ENCODE measurements at places on chromosomes 7 and 10. TPM values are rescaled to one million over a fixed set of nuclear protein-coding genes. Genes with fewer than 3 reads are reported as not detected.

The EPHA1 gene
- 13.9 TPM for total RNA-seq

The NPFFR1 gene
- total RNA-seq = 1.1 TPM

The NCF1 gene
- total RNA-seq = 32.8 TPM

The INA gene
- not detected for total RNA-seq

The ARHGAP19 gene
- 14.0 TPM for total RNA-seq

DNA sequence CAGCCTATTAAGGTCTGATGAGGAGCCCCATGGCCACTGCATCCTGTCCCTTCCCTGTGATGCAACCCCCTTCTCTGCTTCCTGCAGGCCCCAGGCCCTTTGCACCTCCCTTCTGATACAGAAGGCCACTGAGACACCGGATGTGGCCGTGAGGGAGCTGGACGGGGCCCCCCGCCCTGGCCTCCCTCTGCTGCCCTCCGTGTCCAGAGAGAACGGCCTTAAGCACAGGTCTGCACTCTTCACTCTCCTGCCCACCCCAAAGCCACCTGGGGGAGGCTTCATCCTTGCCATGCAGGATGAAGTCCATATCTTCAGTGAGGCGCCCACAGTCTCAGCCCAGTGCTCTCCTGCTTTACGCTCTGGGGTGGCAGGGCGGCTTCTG is 86.9 kb upstream of the GNA12 start:
- no peaks in the 10 kb centered on the region for H3K27me3 ChIP-seq
- no peak overlapping the region for H3K27ac ChIP-seq
- no peaks in the 10 kb centered on the region for H3K4me1 ChIP-seq
- H3K4me3 ChIP-seq = no peak overlapping the region
- peak; percentile 39 for DNase-seq

GRCh38 chr7:43843296-43843695 is 26.0 kb downstream of the MRPS24 start:
- H3K4me3 ChIP-seq = no peak overlapping the region
- H3K27ac ChIP-seq = no peak overlapping the region
- no peaks in the 10 kb centered on the region for H3K4me1 ChIP-seq
- no peaks in the 10 kb centered on the region for H3K27me3 ChIP-seq
- H3K36me3 ChIP-seq = no peaks in the 10 kb centered on the region

DNA sequence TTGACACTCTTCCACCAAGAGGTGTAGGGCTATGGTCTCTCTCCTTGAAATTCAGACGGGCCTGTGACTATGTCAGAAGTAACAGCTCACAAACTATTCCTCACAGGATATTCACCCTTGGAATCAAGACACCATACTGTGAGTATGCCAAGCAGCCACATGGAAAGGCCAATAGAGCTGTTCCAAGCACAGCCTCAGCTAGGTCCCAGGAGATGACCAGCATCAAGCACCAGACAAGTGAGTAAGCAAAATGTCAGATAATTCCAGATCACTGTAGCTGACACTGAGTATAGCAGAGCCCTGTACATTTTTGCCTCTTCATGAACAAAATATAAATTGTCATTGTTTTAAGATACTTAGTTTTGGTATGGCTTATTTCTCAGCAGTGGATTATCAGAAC is 88.1 kb upstream of the KCND2 start:
- H3K4me3 ChIP-seq = no peak overlapping the region
- H3K36me3 ChIP-seq = no peaks in the 10 kb centered on the region
- no peaks in the 10 kb centered on the region for H3K4me1 ChIP-seq
- DNase-seq = no peak
- H3K27ac ChIP-seq = no peak overlapping the region

GRCh38 chr7:117323305-117323850 is 520 bp upstream of the WNT2 start:
- DNase-seq = no peak
- peak overlapping the region; percentile 78 for H3K27ac ChIP-seq
- H3K4me3 ChIP-seq = peak overlapping the region; percentile 46
- H3K36me3 ChIP-seq = no peaks in the 10 kb centered on the region

GRCh38 chr7:158299607-158300006 is 288.0 kb downstream of the PTPRN2 start:
- H3K27ac ChIP-seq = no peak overlapping the region
- H3K4me3 ChIP-seq = no peak overlapping the region

DNA sequence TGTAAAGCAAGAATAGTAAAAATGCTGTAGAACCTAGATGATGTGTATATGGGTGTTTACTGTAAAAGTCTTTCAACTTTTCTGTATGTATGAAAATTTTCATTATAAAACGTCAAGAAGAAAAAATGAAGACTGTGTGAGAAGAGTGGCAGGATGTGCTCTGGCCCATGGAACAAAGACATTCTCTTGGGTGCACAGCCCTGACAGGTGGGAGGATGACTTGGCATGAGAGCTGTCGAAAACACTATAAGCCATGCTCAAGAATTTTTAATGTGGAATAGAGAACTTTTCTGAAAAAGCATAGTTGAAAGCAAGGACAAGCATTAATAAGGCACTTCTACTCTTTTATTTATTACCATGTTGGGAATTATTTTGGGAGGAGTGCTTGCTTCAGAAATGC is 184.1 kb upstream of the PRR15 start:
- no peak overlapping the region for H3K27ac ChIP-seq
- no peak for DNase-seq
- H3K27me3 ChIP-seq = no peaks in the 10 kb centered on the region
- H3K4me1 ChIP-seq = peaks cover 3% of the 10 kb centered on the region
- no peak overlapping the region for H3K4me3 ChIP-seq
- H3K36me3 ChIP-seq = no peaks in the 10 kb centered on the region

DNA sequence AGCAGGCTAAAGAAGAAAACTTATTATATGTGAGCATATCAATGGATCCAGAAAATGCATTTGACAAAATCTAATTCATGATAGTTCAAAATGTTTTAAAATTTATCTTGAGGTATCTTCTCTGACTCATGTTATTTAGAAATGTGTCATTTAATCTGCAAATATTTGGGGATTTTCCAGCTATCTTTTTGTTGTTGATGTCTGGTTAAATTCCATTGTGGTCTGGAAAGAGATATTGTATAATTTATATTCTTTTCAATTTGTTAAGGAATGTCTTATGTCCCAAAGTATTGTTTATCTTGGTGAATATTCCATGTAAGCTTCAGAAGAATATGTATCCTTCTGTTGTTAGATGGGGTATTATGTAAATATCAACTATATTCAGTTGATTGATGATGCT is 942.5 kb downstream of the KCNMA1 start:
- DNase-seq = no peak
- no peaks in the 10 kb centered on the region for H3K4me1 ChIP-seq
- no peaks in the 10 kb centered on the region for H3K27me3 ChIP-seq
- H3K4me3 ChIP-seq = no peak overlapping the region

- no peak overlapping the region for H3K27ac ChIP-seq
- no peaks in the 10 kb centered on the region for H3K36me3 ChIP-seq
- H3K4me1 ChIP-seq = no peaks in the 10 kb centered on the region
- H3K27me3 ChIP-seq = no peaks in the 10 kb centered on the region
- DNase-seq = no peak
- H3K4me3 ChIP-seq = no peak overlapping the region
Measured at GRCh38 chr7:3187444-3188040, 113.5 kb upstream of the SDK1 start.

GRCh38 chr10:55311848-55312635 is 511.0 kb upstream of the PCDH15 start:
- no peak overlapping the region for H3K4me3 ChIP-seq
- DNase-seq = no peak
- H3K27me3 ChIP-seq = no peaks in the 10 kb centered on the region
- no peak overlapping the region for H3K27ac ChIP-seq

DNA sequence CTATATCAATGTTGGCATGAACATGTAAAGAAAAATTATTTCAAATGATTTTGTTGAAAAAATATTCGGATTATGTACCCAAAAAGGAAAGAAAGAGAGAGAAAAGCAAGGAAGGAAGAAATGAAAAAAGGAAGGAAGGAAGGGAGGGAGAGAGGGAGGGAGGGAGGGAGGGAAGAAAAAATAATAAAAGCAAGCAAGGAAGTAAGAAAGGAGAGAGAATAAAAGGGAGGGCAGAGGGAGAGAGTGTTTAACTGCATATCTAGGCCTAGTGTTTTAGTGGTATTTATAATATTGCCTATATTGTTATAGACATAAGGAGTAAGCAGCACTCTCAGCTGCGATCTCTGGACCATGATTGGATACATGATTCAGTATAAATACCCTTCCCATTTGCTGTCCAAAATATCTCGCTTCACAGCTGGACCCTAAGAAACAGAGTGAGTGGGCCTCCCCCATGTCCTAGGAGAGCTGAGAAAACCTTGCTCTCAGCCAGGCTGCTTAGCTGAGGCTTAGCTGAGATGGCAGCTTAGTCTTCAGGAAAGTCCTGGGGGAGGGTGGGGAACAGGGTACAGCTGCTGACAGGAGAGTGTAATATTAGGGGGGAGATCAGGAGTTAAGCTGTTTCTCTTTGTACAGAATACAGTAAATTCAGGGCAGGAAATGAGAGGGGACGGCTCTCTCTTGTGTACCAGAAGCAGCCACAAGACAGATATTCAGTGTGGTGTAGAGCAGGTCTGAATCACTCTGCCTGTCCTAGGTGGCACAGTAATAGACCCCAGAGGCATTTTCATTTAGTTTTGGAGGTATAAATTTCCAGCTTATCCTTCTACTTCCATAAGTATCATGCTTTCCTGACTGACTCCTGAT is 66.8 kb upstream of the TARP start:
- H3K27me3 ChIP-seq = no peaks in the 10 kb centered on the region
- peaks cover 10% of the 10 kb centered on the region for H3K4me1 ChIP-seq
- H3K36me3 ChIP-seq = no peaks in the 10 kb centered on the region
- H3K4me3 ChIP-seq = no peak overlapping the region

DNA sequence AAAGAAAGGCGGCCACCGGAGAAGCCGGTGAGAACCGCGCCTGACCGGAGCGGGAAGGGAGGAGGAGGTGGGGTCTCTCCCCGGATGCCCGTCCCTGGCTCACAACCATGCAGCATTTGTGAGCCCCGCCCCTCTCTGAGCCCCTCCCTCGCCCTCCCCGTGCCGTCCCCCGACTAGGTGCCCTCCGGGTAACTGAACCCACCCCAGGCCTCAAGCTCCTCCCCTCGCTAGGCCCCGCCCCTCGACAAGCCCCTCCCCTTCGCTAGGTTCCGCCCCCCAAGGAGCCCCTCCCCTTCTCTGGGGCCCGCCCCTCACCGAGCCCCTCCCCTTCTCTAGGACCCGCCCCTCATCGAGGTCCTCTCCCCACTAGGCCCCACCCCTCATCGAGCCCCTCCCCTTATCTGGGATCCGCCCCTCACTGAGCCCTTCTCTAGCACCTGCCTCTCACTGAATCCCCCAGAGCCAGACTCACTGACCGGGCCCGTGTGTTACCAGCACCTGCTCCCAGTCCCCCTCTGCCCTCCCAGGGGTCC is 42.2 kb upstream of the HSPB1 start:
- peak overlapping the region; percentile 14 for H3K4me3 ChIP-seq
- no peak overlapping the region for H3K27ac ChIP-seq
- H3K27me3 ChIP-seq = peaks cover 12% of the 10 kb centered on the region
- H3K4me1 ChIP-seq = peaks cover 3% of the 10 kb centered on the region
- DNase-seq = no peak

DNA sequence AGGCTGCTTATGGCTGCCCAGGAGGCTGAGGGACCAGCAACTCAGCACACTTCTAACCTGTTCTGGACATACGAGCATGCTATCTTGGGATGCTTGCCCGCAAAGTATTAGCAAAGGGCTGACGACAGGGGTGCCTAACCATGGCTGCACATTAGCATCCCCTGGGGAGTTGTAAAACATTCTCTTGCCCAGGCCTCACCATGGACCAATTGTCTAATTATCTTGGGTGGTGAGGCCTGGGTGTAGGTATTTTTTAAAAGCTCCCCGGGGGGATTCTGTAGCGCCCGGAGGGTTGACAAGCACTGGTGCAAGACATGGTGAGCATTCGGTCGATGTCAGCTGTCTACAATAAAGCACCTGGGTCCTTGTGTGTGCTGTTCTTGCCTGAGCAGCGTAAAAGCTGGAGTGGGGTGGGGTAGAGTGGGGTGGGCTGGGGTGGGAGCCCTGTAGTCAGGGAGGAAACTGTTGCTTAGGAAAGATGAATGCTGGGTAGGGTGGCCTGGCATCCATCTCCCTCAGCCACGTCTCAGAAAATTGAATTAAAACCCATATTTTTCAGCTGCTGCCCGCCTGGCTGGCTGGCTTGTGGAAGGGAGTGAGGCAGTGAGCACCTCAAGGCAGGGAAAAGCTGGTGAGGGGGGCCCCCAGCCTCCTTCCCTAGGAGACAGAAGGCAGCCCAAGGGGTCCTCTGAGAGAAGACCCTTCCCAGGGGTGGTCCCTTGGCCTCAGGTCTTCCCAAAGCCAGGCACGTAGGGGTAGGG is 2.9 kb upstream of the ADCYAP1R1 start:
- H3K27me3 ChIP-seq = peaks cover 24% of the 10 kb centered on the region
- no peak overlapping the region for H3K4me3 ChIP-seq
- peaks cover 3% of the 10 kb centered on the region for H3K4me1 ChIP-seq
- no peaks in the 10 kb centered on the region for H3K36me3 ChIP-seq
- no peak overlapping the region for H3K27ac ChIP-seq

GRCh38 chr7:64541438-64542359 is 21.2 kb downstream of the ZNF680 start:
- H3K27ac ChIP-seq = no peak overlapping the region
- no peak overlapping the region for H3K4me3 ChIP-seq
- peaks cover 26% of the 10 kb centered on the region for H3K36me3 ChIP-seq
- H3K4me1 ChIP-seq = no peaks in the 10 kb centered on the region
- no peaks in the 10 kb centered on the region for H3K27me3 ChIP-seq
- no peak for DNase-seq

GRCh38 chr10:23419201-23419600 is 19.7 kb upstream of the OTUD1 start:
- no peak overlapping the region for H3K27ac ChIP-seq
- no peaks in the 10 kb centered on the region for H3K27me3 ChIP-seq
- no peak overlapping the region for H3K4me3 ChIP-seq
- no peaks in the 10 kb centered on the region for H3K4me1 ChIP-seq

DNA sequence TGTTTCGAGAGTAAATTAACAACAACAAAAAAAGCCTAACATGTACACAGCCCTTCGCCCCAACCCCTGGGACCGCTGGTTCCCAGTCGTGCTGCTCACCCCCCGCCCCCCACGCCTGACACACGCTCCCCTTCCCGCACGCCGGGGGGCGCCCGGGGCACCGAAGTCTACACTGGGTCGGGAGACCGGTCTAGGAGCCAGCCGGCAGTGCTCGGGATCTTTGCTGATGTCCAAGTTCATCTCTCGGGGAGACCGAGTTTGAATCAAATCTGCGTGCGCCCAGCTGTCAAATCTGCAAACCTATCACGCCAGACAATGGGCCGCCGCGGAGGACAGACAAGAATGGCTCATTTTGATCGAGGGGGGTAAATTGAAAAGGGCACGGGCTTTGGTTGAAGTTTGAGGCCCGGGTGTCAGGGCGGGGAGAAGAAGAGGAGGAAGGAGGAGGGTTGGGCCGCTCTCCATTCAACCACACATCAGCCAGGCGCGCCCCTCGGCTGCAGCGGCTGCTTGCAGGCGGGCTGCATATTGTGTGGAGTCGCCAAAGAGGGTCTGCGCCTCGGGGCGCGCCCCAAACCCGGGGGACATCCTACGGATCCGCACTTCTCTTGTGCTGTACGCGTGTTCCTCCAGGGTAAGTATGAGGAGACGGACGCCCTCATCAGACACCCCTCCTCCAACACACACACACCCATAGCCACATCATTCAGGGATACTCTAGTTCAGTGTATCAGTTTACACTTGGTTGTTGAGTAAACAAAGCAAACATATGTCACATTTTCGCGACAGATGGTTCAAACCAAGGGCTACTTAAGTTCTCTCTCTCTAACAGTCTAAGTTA is 1.3 kb upstream of the GFRA1 start:
- no peaks in the 10 kb centered on the region for H3K36me3 ChIP-seq
- peak overlapping the region; percentile 42 for H3K4me3 ChIP-seq
- peaks cover 9% of the 10 kb centered on the region for H3K4me1 ChIP-seq
- H3K27me3 ChIP-seq = peaks cover 70% of the 10 kb centered on the region
- no peak overlapping the region for H3K27ac ChIP-seq

GRCh38 chr7:128928882-128929788 is 8.6 kb upstream of the IRF5 start:
- no peak overlapping the region for H3K4me3 ChIP-seq
- no peak overlapping the region for H3K27ac ChIP-seq
- H3K4me1 ChIP-seq = peaks cover 3% of the 10 kb centered on the region
- H3K36me3 ChIP-seq = no peaks in the 10 kb centered on the region
- peak; percentile 46 for DNase-seq
- H3K27me3 ChIP-seq = no peaks in the 10 kb centered on the region

Data from upper lobe of right lung (tissue), 1 donor.